Cortex of kidney (tissue), 1 donor: ENCODE measurements at places on chromosomes 16 and 17.

DNA sequence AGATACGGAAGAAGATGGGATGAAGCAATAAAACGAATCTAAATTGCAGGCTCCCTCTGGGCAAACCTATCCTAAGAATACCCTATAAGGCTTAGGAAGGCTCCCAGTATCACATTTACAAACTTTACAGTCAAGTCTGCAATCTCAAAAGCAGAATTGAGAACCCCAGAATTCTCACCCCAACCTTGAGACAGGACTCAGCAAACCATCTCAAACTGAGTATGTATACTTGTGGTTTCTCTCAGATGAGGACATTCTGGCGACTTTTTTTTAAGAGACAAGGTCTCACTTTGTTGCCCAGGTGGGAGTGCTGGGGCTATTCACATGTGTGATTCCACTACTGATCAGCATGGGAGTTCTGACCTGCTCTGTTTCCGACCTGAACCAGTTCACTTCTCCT, 19.3 kb upstream of the ITGA2B start:
- DNase-seq: no peak

DNA sequence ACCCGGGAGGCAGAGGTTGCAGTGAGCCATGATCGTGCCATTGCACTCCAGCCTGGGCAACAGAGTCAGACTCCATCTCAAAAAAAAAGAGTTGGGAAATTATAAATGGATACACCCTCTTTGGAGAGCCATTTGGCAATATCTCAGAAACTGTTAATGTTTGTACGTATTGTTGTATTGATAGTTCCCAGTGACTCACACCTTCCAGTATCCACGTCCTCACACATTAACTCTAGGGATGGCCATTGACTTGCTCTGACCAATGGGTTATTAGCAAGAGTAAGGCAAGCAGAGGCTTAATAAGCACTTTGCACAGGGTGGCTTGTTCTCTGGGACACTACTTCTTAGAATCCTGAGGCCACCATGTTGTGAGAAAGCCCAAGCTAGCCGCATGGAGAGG, 107.6 kb upstream of the LHX1 start:
- DNase-seq: no peak

- DNase-seq: no peak
Observed at GRCh38 chr17:14605267-14605599, 304.4 kb downstream of the HS3ST3B1 start.

DNA sequence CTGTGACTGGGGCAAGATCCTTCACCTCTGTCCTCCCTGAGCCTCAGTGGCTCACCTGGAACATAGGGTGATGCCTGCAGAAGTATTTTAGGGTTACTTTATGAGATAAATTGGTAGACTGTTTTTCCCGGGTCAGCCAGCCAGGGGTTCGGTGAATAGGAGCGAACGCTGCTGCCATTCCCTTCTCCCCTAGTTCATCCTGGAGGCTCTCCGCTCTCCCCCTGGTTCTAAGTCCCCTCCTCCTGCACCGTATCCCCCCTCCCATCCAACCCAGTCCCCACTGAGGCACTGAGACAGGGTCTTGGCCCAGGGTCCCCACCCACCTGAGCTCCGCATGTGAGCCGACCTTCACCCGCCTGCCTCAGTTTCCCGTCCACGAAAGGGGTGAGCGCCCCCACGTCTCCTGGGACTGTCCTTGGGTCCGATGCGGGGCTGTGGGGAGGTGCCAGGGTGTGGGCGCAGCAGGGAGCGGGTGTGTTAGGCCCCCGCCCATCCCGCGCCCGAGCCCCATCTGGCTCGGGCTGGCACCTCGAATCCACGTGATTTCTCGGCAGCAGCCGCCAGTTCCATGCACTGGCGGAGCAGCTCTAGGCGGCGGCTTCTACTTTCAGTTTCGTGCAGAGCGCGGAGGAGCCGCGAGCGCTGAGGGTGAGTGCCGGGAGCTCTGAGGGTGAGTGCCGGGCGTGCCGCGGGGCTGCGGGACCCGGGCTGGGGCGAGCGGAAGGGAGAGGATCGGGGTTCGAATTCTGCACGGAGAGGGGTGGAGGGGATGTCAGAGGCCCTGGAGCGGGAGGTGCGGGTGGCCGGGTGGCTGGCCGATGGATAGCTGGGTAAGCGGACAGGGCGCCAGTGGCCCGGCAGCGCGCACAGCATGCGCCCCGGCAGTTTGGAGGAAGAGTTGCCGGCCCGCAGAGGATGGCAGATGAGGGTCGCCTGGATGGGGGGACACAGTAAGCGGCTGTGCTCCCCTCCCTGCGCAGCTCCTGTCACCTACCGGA, at the start of gene NLRC5:
Gene NLRC5, plus strand, starts transcription at position 610 of the 998 bp plus-strand sequence. CDS start 31,156 bp downstream, outside the sequence.
- no peak for DNase-seq

DNA sequence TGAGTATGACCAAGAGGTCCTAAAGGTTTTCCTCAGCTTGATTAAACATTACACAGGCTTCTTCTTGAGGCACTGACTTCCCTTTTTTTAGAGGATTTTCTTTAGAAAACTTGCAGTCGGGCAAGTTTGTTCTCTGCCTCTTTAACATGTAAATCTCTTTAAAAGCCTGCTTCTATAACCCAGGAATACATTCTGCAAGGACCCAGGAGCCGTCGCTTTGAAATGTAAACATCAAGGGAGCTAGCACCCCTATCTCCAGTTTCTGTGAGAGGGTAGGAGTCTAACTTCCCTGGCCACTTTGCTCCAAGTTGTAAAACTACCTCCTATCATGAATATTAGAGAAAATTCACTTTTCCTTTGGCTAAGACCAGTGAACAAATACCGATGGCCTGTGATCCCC, 201.5 kb upstream of the CPHXL start:
- no peak for DNase-seq

DNA sequence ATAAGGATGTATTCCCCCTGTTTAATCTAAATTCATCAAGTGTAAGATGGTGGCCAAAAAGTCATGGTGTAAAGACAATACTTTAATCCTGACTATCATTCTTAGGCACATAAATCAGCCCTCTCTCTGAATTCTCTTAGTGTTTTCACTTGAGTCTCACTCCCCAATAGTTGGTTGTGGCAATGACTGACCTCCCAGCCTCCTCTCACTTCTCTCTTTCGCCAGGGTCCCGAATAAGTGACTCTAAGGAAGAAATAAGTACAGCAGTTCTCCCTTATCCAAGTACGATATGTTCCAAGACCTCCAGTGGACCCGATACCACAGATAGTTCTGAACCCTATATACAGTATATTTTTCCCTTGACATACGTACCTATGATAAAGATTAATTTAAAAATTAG, 335.3 kb downstream of the MAF start:
- no peak for DNase-seq

DNA sequence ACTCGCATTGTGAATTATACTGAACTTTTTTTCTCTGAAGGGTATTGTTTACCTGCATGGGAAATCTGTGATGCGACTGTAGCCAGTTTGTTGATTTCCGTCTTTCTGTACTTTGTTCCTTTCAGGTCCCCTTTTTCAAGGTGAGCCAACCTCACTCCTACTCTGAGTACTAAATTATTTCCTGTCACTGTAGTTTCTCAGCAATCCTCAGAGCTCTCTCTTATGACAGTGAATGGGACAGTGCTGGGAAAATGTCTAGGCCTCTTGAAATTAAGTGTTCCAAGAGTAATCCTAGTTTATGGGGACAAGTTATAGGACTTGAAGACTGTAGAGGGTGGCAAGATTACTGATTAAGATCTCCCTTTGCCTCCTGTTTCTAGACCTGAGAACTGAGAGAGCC, 167.6 kb downstream of the CNTNAP4 start:
- DNase-seq: no peak

- no peak for DNase-seq
Observed at GRCh38 chr17:36136036-36136435, 32.4 kb downstream of the CCL4 start.

GRCh38 chr16:13944816-13945215, 24.9 kb downstream of the ERCC4 start:
- DNase-seq: no peak
